ENCODE measurements at places on chromosomes 13 and 19.

DNA sequence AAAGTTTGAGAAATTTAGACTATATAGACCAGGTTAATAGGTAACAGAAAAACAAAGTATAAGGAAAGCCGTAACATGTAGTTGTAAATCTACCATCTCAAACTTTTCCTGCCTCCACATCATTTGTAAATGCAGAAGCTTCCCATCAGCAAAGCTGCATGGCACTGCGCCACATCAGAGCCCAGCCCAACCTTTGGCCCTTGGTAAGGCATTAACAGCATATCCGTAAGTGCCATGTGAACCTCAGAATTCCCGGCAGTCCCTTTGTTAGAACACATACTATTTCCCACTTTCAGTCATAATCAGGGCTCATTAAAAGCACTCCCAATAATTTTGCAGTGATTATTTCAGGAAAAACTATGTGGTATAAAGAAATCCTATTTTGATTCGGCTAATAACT lies 51.6 kb downstream of the MPHOSPH8 start:
- DNase-seq: no peak

DNA sequence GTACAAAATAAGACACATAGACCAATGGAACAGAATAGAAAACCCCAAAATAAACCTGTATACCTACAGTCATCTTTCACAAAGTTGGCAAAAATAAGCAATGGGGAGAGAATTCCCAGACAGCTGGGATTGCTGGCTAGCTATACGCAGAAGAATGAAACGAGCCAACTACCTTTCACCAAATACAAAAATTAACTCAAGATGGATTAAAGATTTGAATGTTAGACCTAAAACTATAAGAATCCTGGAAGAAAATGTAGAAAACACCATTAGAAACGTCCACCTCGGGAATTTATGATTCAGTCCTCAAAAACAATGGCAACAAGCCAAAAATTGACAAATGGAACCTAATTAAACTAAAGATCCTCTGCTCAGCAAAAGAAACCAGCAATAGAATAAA lies 408.1 kb upstream of the SLITRK1 start:
- DNase-seq: no peak

DNA sequence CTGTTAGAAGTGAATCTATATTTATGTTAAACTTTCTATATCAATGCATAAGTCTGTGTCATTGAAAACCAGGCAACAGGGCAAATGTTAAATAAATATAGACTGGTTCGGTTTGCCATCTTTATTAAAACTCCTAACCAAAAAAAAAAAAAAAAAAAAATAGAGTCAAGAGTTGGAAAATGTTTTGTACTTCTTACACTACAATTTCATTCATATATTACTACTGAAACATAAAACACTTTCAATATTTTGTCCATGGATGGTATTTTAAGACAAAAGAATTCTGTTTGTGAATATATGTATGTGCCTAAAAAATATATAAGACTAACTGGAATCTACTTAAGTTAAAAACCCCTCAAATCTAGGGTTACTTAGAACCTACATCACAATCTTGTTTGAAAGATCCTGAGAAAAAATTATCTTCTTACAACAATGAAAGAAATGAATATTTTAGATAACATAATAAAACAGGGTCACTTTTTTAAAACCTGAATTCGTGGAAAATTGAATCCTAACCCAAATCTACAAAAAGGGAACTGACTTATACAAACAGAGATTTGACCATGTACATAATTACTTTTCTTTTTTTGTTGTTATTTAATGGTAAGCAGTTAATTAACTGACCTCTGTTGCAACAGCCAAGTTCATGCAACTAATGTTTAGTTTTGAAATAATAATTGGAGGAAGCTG lies 5.1 kb downstream of the DACH1 start:
- no peak for DNase-seq

GRCh38 chr13:63184693-63185092 lies 1769.0 kb upstream of the PCDH20 start:
- DNase-seq: no peak
